Endothelial cell of coronary artery (primary cell): ENCODE measurements at places on chromosomes 3 and 15. TPM values are rescaled to one million over a fixed set of nuclear protein-coding genes. Genes with fewer than 3 reads are reported as not detected.

CA12 gene
- 0.90 and 4.0 TPM in 2 replicates for total RNA-seq

GOLGA8G gene
- total RNA-seq, result not detected in 2 replicates

IL20RB gene
- 0.54 and 1.3 TPM in 2 replicates for total RNA-seq

MAP6D1 gene
- total RNA-seq, result 0.75 and 1.2 TPM in 2 replicates

SLC4A7 gene
- total RNA-seq, result 93.9 and 96.3 TPM in 2 replicates

NAALADL2 gene
- 2.9 and 3.0 TPM in 2 replicates for total RNA-seq

MUC20 gene
- 0.09 TPM in 1 of 2 replicates, not detected in the other for total RNA-seq

IGSF11 gene
- not detected in 2 replicates for total RNA-seq

CRYGS gene
- total RNA-seq, result 0.99 and 2.2 TPM in 2 replicates

MAGI1 gene
- 30.3 and 44.2 TPM in 2 replicates for total RNA-seq

ACKR4 gene
- 0.18 and 0.47 TPM in 2 replicates for total RNA-seq

MORC1 gene
- not detected in 2 replicates for total RNA-seq

CYFIP1 gene
- total RNA-seq, result 78.5 and 79.6 TPM in 2 replicates

SCN11A gene
- 0.09 TPM in 1 of 2 replicates, not detected in the other for total RNA-seq

TICRR gene
- 2.3 and 2.6 TPM in 2 replicates for total RNA-seq

SYNPR gene
- not detected in 2 replicates for total RNA-seq

TMCO5A gene
- not detected in 2 replicates for total RNA-seq

ITIH4 gene
- total RNA-seq, result 0.38 and 0.72 TPM in 2 replicates

TOP2B gene
- total RNA-seq, result 89.6 and 95.5 TPM in 2 replicates

RLBP1 gene
- total RNA-seq, result not detected in 2 replicates

ACTR8 gene
- 35.4 and 39.8 TPM in 2 replicates for total RNA-seq

GOLGA8T gene
- 0.09 TPM in 1 of 2 replicates, not detected in the other for total RNA-seq

TMEM266 gene
- not detected in 2 replicates for total RNA-seq

DAZL gene
- total RNA-seq, result not detected in 2 replicates

ELL3 gene
- total RNA-seq, result 1.8 and 1.9 TPM in 2 replicates

SLC2A2 gene
- not detected in 2 replicates for total RNA-seq
